Bronchus fibroblast of lung (primary cell): ENCODE measurements at places on chromosomes 2 and 18. TPM values are rescaled to one million over a fixed set of nuclear protein-coding genes. Genes with fewer than 3 reads are reported as not detected.

SCN9A gene
- 12.3 and 13.6 TPM in 2 replicates for total RNA-seq

DYSF gene
- total RNA-seq = under 0.01 TPM in 1 of 2 replicates, not detected in the other

ABCG8 gene
- not detected in 2 replicates for total RNA-seq

SLC11A1 gene
- under 0.01 and 0.30 TPM in 2 replicates for total RNA-seq

GALNT14 gene
- 1.0 and 1.3 TPM in 2 replicates for total RNA-seq

ARL4C gene
- 4.0 and 5.2 TPM in 2 replicates for total RNA-seq

SLC9A2 gene
- not detected in 2 replicates for total RNA-seq

EFHD1 gene
- 0.45 TPM in 1 of 2 replicates, not detected in the other for total RNA-seq

PROM2 gene
- total RNA-seq = 0.17 and 0.45 TPM in 2 replicates
